ENCODE measurements at places on chromosomes 4 and X.

- no peak for DNase-seq
Observed at GRCh38 chrX:139680356-139680755, 27.6 kb downstream of the MCF2 start.

GRCh38 chr4:25107827-25108516 lies 52.3 kb downstream of the SEPSECS start:
- no peak for DNase-seq

GRCh38 chr4:1053080-1053661 lies 41.7 kb downstream of the FGFRL1 start:
- no peak for DNase-seq

GRCh38 chr4:184280137-184280536 lies 62.5 kb upstream of the ENPP6 start:
- no peak for DNase-seq

- no peak for DNase-seq
Observed at GRCh38 chr4:78578674-78579425, 27.3 kb downstream of the ANXA3 start.

- no peak for DNase-seq
Observed at GRCh38 chr4:176077561-176077960, 11.9 kb downstream of the WDR17 start.

- DNase-seq = no peak
Observed at GRCh38 chr4:107888237-107888636, 43.1 kb upstream of the CYP2U1 start.

- DNase-seq = no peak
Observed at GRCh38 chr4:176614793-176615192, 177.9 kb downstream of the VEGFC start.

DNA sequence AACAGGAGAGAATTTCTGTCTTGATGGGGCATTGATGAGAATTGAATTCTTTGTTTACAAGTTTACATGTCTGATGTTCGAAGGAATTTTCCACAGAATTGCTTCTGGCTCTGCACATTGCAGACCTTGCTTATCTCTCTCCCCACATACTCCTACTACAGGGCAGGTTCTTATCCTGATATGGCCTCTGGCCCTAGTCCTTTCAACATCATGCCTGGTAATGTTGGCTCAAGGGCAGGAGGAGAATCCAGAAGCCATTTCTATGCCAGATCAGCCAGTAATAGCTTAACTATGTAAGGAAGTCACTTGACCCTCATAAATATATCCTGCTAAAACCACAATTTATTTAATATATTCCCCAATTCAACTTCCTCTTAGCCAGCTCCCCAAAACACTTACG lies 24.3 kb upstream of the TSPAN5 start:
- no peak for DNase-seq

DNA sequence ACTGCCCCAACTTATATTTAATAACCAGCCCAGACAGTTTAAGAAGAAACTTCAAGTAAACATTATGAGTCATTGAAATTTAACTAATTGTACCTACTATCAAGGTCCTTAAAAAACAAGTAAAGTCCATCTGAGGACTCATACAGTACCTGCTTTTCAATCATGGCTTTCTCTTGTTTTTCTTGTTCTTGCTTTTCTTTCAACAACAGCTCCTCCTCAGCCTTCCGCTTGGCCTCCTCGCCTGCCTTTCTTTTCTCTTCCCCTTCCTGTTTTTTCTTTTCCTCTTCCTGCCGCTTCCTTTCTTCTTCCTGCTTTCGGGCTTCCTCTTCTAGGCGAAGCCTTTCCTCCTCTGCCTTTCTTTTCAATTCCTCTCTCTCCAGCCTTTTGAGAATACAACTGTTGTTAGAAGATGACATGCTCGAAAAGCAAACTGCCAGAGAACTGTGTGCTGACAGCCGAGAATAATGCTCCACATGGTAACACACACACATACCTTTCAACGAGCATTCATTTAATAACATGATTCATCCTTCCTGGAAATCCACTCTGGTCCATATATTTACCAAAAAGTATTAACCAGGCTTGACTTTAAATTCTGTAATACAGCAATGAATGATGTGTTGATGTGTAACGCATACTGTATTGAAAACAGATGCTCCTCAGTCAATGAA lies 25.2 kb upstream of the BCLAF3 start:
- no peak for DNase-seq

GRCh38 chrX:103431316-103431715 lies 55.0 kb downstream of the BEX3 start:
- DNase-seq = no peak

- DNase-seq = no peak
Observed at GRCh38 chrX:75038925-75039324, 113.7 kb upstream of the NEXMIF start.

- no peak for DNase-seq
Observed at GRCh38 chr4:94298725-94299252, 43.8 kb downstream of the HPGDS start.

DNA sequence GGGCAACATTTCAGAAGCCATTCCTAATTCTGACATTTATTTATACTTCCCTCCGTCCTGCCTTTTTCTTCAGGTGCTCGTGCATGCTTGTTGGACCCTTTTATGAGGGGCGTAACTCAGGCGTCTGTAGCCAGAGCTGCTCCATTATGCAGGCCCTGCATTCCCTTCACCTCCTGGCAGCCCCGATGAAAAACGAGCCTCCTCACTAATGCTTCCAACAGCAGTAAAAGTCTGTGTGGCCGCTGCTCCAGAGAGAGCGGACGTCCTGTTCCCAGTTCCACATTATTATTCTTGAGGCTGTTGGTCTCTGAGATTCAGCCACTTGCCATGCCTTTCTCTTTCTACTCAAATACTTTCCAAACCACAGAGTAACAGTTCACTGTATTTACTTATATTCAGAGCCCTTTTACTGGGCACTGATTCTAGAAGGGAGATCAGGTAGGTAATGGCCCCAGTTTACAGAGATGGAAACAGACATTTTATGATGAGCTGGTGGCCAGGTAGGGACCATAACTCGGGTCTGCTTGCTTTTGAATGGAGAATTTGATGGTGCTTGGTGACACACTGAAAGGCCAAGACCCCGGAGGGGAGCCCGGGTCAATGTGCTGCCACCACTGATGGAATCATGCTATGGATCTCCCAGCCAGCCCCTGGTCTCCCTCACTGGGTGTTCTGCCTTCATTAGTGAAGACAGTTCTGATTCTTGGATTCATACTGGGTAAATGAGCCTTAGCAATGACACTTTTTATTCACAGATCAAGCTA lies 101.0 kb downstream of the GATB start:
- DNase-seq = no peak

GRCh38 chr4:185821029-185821419 lies 9.0 kb upstream of the SORBS2 start:
- DNase-seq = no peak

DNA sequence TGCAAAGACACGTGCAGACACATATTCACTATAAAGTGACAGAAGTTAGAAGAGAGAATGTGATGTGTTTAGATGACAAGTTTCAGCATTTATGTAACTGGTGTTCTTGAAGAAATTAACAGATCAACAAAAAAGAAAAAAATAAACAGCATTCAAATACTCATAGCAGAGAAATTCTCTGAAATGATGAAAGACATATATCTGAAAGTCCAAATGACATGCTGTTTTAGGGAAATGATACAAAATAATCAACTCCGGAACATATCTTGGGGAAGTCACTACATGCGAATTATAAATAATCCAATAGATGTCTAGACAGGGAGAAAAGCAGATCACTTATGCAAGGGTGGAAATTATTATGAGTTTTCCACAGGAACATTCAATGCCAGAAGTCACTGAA lies 146.0 kb downstream of the SPANXN4 start:
- no peak for DNase-seq

GRCh38 chrX:139691843-139692505 lies 16.0 kb downstream of the MCF2 start:
- no peak for DNase-seq
